Neural crest cell (in vitro differentiated cells): ENCODE measurements at places on chromosomes 7 and 10.
A peak's percentile ranks its signal among the peaks of the same experiment; 100 is the strongest.

DNA sequence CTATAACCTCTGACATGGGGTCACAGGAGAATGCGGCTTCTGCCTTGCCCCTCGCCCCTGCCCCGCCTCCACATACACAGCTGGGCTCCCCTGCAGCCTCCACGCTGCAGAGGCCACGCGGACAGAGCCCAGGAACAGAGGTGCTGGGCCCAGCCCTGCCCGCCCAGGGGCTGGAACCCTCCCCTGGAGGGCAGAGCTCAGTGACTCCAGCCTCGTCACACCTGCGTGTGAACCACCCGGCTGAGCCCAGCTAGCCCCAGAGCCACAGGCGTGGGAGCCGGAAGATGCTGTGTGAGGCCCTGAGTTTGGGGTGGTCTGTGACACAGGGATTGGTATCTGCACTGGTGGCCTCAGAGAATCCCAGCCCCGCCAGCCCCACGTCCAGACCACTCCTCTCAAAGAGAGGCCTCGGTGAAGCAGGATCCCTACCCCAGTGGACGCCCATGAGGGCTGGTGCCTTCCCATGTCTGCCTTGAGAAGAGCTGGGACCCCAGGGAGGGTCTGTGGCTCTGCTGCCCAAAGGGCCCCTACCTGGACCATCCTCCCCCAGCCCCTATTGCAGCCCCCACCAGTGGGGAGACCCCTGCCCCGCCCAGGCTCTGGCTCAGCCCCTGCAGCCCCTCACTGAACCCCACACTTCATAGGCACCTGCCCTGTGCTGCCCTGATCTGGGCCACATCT, 8.1 kb upstream of the ADAP1 start:
- DNase-seq = no peak

DNA sequence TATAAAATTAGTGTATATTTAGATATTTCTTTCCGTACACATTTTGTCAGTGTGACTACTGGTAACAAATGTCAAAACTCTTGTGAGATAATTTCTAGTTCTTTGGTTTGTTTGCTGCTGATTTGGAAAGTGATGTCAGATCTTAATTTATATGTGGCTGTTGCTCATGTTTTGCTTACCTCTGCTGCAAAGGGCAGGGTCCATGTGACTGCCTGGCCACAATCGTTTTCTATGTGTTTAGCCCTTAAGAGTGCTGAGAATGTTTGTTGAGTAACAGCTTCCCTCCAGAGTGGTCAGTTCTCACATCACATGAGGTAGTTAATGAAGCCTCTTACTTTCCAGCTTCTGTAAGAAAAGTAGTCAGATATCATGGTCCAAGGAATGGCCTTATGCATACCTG, 4.2 kb downstream of the NRBF2 start:
- no peak for DNase-seq

- DNase-seq = no peak
These were observed 9.3 kb upstream of the GTPBP4 start for GRCh38 chr10:978826-979421.

DNA sequence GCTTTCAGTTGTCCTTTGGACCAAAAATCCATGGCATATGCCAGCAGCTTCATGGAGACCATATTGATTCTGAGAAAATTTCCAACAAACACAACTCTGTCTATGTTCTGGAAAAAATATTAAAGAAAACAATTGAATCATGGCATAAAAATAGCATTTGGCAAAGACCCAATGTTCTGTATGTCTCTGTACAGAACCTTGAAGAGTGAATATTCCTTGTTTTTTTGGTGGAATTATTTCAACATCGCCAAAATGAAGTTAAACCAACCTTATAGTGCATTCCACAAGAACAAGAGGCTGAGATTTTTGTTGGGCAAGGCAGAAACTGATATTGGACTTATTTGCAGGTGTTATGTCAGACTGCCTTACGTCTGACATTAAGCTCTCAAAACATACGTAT, 53.3 kb upstream of the SLC16A12 start:
- DNase-seq = no peak

DNA sequence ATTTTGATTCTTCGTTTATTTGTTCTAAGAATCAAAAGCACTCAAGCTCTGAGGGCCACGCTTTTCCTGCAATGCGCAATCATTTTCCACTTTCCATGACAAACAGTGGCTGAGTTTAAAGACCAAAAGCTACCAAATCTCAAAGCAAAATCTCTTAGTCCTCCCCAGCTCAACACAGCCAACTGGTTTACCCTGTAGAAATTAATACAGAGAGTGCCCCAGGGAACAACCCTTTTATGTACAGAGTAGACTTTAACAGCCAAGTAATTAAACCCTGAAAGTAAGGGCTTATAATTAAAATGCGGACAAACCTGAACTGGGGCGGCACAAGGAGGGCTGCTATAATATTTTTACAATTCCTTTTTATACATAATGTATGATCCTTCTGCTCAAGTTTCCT, 53.2 kb downstream of the FAM53B start:
- no peak for DNase-seq

DNA sequence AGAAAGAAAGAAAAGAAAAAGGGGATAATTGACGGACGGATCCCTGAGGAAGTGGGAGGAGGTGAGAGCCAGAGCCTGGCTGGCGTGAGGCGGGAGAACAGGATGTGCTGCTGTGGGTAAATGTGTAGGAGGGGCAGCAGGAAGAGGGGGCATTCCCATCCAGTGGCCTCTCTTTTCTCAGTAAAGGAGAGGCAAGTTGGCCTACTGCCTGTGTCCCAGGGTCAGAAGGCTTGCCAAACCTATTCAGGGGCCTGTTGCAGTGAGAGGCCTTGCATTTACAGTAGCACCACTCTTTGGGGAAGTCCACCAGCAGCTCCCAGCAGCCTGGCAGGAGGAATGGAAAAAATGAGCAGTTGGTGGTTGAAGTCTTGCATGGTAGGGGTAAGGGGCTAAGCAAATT, 26.6 kb upstream of the ASCC1 start:
- DNase-seq = no peak

- DNase-seq = no peak
These were observed 1.8 kb downstream of the FOXI2 start for GRCh38 chr10:127738512-127739424.

GRCh38 chr10:61971003-61971325, 69.5 kb downstream of the ARID5B start:
- DNase-seq = no peak

DNA sequence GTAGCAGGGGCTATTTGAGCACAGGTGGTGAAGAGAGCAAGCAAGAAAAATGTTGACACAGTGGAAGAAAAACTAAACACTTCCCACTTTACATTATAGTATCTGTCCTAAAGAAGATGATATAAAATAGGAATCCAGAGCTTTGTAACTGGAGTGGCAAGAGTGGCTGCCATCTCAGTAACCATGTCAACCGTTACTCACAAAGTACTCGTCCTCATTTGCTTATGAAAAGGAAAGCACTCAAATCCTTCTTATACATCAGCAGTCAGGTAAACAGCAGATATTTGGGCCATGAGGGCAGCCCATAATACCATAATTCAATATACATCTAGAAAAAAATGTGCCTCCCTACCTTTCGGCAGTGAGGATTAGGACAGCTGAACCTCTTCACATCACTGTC, 70.1 kb downstream of the RNF216 start:
- no peak for DNase-seq

DNA sequence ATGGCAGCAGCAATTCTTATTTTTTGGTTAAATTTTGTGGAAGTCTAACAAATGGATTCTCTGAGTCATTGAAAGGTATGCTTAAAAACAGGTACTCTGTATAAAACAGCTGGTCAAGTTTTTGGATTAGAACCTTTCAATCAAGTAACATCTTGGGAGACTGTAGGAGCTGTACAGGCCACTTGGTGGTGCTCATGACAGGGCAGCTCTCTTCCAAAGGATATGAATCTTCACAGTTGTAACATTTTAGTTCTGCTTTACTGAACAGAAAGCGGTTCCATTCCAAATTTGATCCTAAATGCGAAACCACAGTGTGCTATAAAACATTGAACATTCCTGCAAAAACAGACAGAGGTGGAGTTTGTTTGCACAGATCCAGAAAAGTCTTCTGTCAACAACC, 44.5 kb upstream of the AGR3 start:
- DNase-seq = no peak

DNA sequence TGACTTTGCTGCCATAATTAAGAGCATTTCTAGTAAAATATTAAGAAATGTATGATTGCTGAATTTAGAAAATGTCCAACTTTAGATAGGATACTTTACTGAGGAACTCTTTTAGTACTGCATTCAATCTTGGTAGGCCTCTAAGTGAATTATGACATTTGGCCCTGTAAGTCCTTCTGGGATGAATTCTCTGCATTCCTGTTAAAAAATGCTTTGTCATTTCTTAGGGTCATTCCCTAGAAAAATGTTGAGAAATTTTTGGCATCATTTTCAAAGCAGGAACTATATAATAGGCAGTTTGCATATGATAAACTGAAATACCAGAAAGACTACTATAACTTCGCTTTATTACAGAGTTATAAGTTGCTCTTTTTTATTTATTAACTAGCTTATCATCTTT, 69.3 kb upstream of the PRR15 start:
- DNase-seq = no peak

- DNase-seq = no peak
These were observed 41.1 kb downstream of the GNAI1 start for GRCh38 chr7:80175744-80176143.

GRCh38 chr7:75963381-75963995, 30.9 kb downstream of the TMEM120A start:
- DNase-seq = peak; percentile 35

- DNase-seq = no peak
These were observed 432.2 kb downstream of the DPP6 start for GRCh38 chr7:154484406-154484805.

DNA sequence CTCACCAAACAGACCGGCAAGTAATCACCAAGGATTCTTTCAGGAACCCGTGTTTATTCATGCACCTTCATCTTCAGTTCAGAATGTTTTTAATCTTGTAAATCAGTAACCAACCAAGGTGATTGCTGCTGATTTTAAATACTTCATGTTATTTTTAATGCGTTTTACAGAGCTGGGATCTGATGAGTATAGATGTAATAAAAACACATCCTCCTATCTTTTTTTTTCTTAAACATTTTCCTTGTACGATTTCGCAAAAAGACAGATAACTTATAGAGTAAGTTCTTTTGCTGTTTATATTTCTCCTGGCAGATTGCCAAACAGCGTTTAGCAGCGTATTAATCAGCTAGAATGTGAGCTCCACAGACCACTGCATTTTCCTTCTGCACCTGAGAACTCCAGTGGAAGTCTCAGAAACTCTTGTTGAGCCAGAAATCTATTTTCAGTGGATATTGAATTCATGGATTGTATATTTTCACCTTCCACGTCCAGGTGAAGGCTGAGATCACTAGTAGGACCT, 397.8 kb upstream of the NRP1 start:
- DNase-seq = no peak

DNA sequence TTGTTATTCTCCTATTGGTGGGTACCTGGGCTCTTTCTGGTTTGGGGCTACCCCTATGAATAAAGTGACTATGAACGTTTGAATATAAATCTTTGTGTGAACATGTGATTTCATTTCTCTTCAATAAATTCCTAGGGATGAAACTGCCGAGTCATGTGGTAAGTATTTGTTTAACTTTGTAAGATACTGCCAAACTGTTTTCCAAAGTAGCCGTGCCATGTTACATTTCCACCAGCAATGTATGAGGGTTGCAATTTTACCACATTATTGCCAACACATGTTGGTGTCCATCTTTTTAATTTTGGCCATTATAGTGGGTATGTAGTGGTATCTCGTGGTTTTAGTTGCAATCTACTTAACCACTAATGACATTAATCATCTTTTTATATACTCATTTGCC, 94.7 kb downstream of the ZNRF2 start:
- no peak for DNase-seq

DNA sequence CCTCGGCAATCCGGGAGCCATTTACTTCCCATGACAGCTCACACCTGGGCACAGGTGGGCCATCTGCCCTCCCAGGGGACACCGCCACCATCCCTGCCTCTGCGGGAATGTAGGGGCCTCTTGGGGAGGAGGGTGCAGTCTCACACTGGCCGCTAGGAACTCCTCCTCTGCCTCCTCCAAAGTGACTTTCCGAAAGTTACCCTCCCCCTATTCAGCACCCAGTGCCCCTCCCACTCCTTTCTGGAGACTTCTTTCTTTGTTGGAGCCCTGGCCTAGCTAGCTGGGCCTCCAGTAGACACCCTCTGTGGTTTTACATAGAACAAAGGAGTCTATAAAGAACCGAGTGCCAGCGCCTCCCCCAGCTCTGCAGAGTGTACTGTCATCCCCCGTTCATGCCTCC, 45.8 kb upstream of the MNX1 start:
- DNase-seq = no peak

DNA sequence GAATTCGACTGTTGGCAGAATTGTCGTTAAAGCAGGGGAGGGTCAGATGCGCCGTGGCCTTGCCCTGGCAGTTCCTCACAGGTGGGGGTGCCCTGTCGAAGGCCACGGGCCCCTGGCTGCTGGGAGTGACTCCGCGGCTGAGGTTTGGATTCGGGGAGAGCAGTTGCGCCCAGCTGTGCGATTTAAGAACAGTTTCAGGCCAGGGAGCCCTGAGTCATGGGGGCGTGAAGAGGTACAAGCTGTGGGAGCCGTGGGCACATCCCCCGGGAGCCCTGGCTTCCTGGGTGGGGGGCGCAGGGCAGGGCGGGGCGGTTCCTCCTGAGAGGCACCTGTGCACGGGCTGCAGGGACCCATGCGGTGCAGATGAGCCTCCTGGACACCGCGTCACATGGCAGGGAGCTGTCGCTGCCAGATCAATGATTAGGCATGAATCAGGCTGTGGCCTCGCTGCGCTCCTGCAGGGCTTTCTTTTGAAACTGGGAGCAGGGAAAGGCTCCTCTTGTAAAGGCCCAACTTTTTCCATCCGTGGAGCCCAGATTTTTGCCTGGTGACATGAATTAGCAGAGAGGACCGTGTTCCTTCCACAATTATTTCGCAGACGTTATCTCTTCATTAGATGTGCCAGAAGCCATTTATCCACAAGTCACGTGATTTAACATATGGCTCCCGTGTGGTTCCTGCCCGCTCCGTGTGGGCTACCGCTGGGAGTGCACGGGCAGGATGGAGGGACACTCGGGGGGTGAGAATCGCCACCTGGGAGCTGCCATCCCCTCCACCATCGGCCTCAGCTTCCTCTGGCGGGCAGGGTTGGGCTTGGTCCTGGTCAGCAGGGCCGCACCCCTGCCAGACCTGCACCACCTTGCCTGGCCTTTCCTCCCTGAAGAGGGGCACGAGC, 918 bp downstream of the PWWP2B start:
- no peak for DNase-seq

DNA sequence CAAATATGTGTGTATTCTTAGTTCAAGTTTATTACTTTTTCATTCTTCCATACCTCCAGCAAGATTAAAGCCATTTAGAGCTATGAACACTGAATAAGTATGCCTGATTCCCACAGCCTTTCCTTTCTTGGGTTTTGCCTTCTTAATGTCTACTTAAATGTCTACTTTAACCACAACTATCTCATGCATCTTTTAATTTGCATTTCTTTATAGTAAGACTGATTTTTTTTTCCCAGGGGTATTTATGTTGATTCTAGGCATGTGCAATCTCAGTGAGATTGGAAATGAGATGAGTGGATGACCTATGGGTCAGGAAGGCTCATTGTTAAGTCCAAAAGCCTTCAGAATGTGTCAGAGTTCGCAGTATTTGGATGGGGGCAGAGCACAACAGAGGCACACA, 3.6 kb downstream of the PCBD1 start:
- DNase-seq = no peak

- peak; percentile 41 for DNase-seq
These were observed 165.9 kb upstream of the PPP1R3A start for GRCh38 chr7:114084472-114085312.
